Liver (tissue), 10 donors: ENCODE measurements at places on chromosomes 5 and 9.

DNA sequence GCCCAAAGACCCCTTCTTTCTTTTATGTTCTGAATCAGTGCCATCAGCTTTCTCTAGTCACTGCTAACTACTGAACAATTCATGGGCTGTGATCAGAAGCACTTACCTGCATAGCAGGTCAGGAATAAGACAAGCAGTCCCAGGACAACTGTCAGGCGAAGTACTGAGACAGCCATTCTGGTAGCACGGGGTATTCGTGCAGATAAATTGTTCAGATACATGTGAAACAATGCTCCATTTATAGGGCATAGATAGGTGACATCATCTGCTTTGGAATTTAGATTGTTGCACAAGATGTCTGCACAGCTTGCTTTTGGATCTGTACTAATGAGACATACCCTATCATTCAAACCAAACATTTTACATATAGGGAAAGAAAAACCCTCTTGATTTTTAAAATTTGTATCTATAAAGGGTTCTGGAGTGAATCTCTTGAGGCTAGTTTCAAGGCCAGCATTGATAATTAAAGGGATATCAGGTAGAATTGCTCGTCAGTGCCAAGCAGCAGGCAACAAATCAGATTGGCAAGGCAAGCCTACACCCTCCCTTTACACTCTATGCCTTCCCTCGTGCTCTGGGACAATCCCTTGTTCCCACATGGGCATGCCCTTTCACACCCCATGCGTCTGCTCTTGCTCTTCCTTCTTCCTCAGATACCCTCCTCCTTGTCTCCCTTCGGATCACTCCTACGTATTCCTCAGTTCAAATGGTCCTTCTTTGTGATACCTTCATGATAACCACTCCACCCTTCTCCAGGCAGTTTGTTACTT is at the start of gene C5orf46:
C5orf46 (minus strand) TSS at position 213 of the 770 bp plus-strand sequence; CDS start at position 176, 37 bp downstream.
- no peak for DNase-seq

GRCh38 chr5:67353500-67354450 is 157.2 kb upstream of the CD180 start:
- no peak for DNase-seq

- no peak for DNase-seq
Observed at GRCh38 chr5:160271396-160271795, 41.0 kb downstream of the CCNJL start.

GRCh38 chr9:112112941-112113681 is 62.0 kb downstream of the SUSD1 start:
- no peak for DNase-seq

- no peak for DNase-seq
Observed at GRCh38 chr5:168202996-168203395, 88.4 kb upstream of the WWC1 start.

- DNase-seq: no peak
Observed at GRCh38 chr9:5492965-5493678, 17.2 kb upstream of the PDCD1LG2 start.
